HT1080 (cell line): ENCODE measurements at places on chromosomes 5 and 9.
A peak's percentile ranks its signal among the peaks of the same experiment; 100 is the strongest.

DNA sequence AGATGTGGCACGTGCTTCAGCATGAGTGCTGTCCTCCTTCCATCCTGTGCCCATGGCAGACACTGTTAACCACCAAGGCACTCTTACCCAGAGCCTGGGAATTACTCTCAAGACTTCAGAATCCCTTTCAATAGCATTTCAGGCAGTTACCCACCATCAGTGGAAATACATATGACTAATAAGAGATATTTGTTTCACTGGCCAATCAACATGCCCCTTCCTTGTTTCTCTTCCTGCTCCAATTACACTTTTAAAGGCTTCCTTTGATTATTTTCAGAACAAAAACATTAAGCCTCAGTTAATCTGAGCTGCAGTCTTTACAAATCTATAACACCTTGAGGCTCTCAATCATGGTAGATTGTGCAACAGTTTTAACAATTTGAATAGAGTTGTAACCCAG lies 70.8 kb downstream of the PRELID2 start:
- DNase-seq = no peak

- DNase-seq = no peak
These were observed 409.5 kb upstream of the GRIA1 start for GRCh38 chr5:153080940-153081339.

DNA sequence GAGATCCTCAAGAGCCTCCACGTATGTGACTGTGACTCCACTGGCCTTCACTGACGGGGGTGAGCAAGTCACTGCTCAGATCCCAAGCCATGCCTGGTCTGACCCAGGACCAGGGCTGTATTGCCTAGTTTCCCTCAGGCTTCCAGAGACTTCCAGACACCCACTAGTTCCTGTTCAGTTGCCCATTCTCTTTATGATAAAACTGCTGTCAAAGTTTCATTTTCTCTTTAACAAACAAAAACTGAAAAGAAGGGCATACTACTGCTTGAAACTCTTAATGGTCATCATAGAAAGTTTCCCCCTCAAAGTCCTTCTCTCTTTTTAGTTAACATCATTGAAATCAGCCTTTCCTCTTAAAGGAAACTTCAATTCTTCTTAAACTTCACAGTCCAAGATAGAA lies 105.7 kb upstream of the GHR start:
- no peak for DNase-seq

GRCh38 chr9:111952559-111952958 lies 55.9 kb downstream of the UGCG start:
- peak; percentile 97 for DNase-seq

DNA sequence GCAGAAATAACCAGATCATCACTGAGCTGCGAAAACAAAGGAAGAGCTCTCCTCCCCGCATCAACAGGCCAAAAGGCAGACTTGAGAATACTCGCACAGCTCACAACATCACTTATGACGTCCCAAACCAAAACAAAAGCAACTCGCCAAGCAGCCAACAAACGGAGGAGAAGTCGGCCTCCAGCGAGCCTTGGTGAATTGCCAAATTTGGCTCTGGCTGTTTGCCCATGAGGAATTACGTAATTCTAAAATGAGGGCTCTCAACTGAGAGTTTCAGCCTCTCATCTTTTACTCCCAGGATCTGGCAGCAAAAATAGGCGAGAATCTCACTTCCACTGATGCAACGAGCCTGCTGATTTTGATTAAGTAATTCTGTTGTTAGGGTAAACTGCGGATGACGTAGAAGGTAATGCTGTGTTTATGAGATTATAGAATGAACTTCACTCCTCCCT lies 51.7 kb upstream of the SEMA6A start:
- DNase-seq = peak; percentile 17

DNA sequence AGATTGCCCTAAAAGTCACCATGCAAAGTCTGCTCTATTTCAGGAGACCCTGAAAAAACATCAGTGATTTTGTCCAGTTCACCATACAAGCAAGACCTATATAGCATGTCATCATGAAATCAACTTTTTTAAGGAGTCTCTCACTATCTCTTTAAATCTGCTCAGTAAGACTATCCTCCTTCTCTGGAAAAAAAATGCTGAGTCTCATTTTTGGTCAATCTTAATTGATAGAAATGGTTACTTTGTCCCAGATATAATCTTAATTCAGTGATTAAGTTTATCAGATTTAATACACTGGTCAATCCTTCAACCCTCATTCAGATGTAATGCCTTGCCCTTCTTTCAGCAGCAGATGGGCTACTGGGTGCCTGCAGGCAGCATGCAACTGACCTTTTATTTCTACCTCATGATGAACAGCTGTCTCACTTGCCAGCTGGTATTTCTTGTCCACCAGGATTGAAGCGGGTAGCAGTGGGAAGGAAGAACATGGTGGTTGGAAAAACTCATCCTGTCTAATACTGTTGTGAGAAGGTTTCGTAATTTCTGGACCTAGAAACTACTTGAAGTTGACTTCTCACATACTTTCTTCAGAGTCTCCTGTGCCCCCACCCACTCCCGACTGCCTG lies 375.3 kb downstream of the DNAH5 start:
- DNase-seq = no peak

GRCh38 chr5:32713770-32714381 lies 2.8 kb downstream of the NPR3 start:
- DNase-seq = no peak

- DNase-seq = no peak
These were observed 58.2 kb downstream of the F2RL2 start for GRCh38 chr5:76565009-76565408.
